ENCODE measurements at places on chromosomes 4 and X.
A peak's percentile ranks its signal among the peaks of the same experiment; 100 is the strongest.

DNA sequence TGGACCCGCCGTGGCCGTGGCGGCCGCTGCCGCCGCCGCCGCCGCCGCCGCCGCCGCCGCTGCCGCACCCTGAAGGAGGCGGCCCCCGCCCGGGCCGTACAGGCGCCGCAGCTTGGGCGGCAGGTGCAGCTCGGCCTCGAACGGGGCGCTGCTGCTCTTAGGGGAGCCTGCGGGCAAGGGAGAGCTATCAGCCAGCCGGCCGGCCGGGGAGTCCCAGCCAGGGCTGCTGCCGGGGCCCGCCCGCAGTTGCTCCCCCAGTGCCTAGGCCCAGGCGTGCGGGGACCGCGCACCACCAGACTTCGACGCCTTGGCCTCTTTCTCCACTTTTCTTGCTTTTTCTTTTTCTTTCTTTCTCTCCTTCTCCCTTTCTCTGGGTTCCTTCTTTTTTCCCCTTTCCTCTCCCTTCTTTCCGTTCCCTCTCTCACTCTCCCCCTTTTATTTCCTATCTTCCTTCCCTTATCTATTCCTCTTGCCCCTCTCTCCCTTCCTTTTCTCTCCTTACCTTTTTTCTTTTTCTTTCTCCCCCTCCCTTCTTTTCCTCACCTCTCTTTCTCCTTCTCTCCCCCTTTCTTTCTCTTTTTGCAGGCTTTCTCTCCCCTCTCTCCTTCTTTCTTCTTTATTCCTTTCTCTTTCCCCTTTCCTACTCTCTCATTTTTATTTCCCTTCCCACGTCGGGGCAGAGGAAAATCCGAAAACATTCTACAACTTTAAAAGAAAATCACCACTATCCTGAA is 2.0 kb downstream of the ARX start:
- no peak for DNase-seq

DNA sequence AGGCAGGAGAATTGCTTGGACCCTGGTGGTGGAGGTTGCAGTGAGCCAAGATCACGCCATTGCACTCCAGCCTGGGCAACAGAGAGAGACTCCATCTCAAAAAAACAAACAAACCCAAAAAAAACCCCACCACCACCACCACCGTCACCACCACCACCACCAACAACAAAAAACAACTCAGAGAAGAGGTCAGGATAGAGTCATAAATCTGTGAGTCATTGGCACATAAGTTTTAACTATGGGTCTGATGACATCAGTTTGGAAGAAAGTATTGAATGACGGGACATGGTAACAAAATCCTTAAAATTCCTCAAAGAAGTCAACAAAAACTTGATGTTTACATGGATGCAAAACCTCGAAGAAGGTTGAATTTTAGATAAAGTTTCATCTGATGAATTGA is 288.0 kb upstream of the SFRP2 start:
- no peak for DNase-seq

GRCh38 chrX:139106069-139106468 is 394.6 kb upstream of the FGF13 start:
- DNase-seq: no peak

GRCh38 chrX:43108828-43109227 is 330.9 kb upstream of the PPP1R2C start:
- no peak for DNase-seq

DNA sequence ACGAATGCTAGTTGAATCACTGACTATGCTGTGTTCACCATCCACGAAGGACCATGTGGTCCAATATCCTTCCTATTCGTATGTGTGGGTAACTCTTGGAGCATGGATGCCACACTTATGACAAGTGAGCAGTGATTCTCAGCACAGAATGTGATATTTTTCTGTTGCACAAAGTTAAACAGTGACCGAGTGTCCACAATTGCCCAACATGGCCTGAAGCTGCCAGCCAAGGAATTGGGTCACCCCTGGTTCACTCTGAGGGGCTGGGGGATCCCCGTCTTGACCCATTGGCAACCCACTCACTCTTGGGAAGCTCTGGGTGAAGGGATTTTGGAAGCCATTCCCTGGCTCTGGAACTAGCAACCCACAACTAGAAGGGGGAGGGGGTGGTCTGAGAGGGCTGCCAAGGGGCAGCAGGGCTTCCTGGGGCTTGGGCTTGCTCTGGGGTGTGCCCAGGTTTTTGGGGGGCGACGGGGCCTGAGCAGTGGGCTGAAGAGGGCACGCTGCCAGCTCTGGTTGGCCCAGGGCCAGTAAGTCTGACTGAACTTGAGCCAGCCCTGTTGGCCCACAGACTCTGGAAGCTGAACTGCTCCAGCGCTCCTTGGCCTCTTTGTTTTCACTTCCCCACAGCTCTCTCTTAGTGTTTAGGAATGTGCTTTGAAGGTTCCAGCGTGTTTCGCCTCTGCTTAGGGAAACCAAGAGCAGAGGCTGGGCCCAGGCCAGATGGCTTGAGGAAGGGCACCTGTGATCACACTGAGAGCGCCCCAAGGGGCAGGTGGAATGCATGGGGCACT is 43.1 kb upstream of the BCOR start:
- no peak for DNase-seq

DNA sequence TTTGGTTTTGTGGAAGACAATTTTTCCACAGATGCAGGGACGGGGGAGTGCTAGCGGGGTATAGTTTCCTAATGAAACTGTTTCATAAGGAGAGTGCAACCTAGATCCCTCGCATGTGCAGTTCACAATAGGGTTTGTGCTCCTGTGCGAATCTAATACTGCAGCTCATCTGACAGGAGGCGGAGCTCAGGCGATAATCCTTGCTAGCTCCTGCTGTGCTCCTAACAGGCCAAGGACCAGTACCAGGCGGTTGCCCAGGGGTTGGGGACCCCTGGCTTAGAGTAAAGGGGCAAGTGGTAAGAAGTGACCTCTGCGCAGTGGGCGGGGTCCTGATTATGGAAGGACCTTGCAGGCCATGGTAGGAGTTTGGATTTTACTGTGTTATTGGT is 3.8 kb downstream of the SCML1 start:
- no peak for DNase-seq

DNA sequence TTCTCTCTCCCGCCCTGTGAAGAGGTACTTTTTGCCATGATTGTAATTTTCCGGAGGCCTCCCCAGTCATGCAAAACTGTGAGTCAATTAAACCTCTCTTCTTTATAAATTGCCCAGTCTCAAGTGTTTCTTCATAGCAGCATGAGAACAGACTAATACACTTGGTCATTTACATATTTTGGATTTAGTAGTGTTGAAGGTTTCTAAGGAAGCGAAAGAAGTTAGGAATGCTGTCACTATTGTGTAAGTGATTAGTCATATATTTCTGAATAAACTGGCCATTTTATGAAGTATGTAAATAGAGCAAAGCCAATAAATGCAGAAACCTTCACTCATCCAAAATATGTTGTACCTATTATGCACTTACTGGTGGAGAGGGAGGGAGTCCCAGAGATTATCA is 34.4 kb upstream of the GK2 start:
- no peak for DNase-seq

DNA sequence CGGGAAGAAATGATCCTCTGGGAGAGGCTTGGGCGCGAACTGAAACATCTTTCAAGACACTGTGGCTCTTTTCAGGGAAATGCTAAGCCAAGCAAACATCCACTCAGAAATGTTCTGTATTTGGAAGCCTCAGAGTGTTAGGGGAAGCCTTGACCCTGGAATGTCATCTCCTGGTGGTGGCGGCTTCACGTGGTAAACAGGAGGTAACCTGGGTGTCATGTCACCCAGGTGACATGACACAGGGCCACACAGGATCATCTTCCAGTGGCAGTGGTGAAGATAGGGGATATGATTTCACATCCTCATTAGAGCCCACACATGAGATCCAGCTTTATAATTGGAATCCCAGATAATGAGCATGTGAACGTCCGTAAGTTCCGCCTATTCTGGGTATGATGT is 140.0 kb downstream of the TBL1X start:
- no peak for DNase-seq

DNA sequence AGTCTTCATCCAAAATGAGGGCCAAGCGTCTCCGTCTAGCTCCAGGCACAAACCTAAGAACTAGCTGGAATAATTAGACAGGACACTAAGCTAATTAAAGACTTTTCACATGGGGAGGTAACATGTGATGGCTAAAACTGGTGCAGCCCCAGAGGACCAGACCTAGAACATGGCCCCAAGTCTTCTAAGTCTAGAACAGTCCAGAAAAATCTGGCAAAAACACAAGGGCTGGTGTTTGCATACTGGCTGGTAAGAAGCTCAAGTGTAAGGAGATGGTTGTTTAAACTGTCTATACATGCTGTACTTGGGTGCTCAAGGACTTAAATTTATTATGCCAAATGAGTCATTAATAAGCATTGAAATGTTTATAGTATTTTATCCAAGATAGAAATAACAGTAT is 10.0 kb downstream of the SH3KBP1 start:
- no peak for DNase-seq

GRCh38 chr4:72613959-72614358 is 44.9 kb upstream of the ADAMTS3 start:
- no peak for DNase-seq

- no peak for DNase-seq
Measured at GRCh38 chr4:3042226-3042625, 32.1 kb downstream of the HTT-AS start.

DNA sequence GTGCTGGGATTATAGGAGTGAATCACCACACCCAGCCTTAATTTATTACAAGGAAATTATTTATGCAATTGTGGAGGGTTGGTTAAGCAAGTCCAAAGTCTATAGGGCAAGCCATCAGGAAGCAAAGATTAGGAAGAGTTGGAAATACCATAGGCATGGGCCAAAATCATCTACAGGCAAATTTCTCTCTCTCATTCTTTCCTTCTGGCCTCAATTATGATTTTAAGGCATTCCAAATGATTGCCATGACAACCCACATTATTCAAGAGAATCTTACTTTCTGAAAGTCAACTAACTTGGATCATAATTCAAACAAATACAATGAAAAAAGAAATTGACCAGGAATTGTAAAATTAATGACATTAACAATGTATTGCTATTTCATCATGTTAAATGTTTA is 400.8 kb downstream of the GPM6A start:
- DNase-seq: no peak

DNA sequence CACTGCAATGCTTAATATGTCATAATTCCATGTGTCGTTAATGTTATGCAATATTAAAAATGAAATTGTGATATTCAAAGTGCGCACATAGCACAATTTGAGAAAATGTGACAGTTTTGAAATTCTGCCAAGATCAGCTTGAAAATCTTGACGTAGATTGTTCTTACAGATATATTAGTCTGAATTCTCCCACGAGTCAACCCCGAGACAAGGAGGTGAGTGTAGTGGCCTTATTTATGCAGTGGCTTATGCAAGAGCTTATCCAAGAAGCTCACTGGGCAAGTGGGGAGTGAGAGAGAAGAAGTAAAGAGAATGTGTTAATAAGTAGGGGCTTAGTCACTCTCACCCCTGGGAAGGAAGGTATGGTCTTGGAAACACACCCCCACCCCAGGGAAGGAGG is 286.1 kb upstream of the STS start:
- DNase-seq: no peak

DNA sequence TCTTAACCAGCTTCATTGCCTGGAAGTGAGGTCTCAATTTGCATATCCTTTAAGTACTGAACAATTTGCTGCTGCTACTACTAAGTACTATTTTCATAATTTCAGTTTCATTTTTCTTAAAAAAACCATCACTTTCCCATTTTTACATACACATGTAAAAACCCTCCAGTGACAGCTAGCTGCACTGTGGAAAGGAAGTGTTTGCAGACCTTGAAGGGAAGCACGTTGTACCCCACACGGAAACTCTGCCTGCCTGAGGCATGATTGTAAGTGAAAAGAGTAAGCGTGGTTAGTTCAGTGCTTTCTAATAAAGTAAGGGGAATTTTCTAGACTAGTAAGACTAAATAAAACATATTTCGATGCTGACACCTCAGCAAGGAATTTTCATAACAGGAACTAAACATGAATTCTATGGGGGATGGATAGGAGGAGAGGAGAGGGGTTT is 103.6 kb downstream of the RAPGEF2 start:
- no peak for DNase-seq

GRCh38 chr4:56786955-56787354 is 34.5 kb downstream of the SPINK2 start:
- peak; percentile 4 for DNase-seq

- DNase-seq: no peak
Measured at GRCh38 chr4:116358633-116359222, 726.6 kb downstream of the TRAM1L1 start.

- DNase-seq: no peak
Measured at GRCh38 chrX:38770152-38770551, 31.1 kb upstream of the MID1IP1 start.

GRCh38 chr4:159016593-159017024 is 86.3 kb upstream of the RAPGEF2 start:
- no peak for DNase-seq

GRCh38 chr4:60865273-60865672 is 334.9 kb upstream of the ADGRL3 start:
- DNase-seq: no peak

DNA sequence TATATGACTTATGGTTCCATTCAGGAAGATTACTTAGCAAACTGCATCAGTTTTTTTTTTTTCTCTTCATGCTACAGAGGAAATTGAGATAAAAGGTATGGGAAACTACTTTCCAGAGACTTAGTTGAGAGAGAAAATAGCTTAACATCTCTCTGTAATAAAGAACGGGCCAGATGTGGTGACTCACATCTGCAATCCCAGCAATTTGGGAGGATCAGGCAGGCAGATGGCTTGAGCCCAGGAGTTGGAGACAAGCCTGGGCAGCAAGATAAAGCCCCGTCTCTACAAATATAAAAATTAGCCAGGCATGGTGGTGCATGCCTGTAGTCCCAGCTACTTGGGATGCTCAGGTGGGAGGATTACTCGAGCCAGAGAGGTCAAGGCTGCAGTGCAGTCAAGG is 271.2 kb upstream of the TENM3 start:
- no peak for DNase-seq

- no peak for DNase-seq
Measured at GRCh38 chr4:156950090-156950489, 21.5 kb downstream of the PDGFC start.

DNA sequence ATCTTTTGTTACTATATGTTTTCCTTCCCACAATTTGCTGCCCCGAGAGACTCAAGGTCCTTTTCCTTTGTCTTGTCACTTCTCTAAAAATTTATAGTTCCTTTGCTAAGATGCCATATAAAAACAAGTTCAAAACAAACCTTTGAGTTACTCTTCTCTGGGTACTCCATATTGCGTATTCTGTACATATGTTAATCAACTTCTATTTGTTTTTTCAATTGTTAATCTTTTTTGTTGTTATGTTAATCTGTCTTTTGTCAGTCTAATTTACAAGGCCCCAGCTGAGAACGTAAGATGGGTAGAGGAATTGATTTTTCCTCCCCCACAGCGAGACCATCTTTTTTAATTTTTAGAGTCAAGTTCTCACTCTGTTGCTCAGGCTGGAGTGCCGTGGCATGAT is 7.2 kb upstream of the PPEF2 start:
- DNase-seq: no peak

DNA sequence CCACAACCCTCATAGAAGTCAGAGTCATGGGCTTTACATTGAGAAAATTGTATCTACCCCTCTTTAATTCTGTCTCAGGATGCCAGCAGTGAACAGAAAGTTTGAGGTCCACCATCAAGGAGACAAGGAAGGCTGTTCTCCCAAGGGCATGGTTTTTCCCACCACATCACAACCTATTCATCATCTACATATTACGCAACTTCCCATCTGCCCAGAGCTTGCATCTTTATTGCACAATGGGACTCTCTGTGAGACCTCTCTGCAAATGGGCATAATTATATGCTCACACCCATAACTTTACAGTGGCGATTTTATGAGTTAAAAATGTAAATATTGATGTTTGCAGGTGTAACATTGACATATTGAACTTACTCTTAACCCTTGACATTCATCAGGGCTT is 38.9 kb downstream of the PAGE2 start:
- no peak for DNase-seq

GRCh38 chrX:23194885-23195554 is 139.6 kb upstream of the PTCHD1 start:
- DNase-seq: no peak

Measured in anterior cingulate cortex (tissue), 58 donors.